ENCODE measurements at places on chromosomes 7 and 10.

DNA sequence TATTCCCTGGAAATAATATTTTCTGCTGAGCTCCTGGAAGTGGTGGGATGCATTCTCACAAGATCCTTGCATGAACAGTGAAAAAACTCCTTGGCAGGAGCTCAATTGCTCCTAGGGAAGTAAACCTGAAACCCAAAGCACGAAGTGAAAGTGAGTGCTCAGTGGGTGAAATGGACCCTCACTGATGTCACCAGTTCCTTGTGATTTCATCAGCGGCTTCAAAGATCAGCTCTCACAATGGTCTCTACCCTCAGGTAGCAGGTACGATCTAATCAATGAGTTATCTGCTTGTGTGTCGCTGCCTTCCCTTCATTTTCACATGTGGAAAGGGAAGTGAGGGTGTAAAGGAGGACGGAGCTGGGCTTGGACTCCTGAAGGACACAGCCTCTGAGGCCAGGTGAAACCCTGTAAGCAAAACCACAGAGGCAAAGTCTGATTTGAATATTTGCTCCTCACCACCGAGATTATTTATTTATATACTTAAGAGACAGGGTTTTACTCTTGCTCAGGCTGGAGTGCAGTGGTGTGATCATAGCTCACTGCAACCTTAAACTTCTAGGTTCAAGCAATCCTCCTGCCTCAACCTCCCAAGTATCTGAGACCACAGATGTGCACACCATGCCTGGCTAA lies 255.4 kb upstream of the LYZL1 start:
- DNase-seq, result no peak

GRCh38 chr10:110723224-110723891 lies 79.2 kb downstream of the RBM20 start:
- no peak for DNase-seq

DNA sequence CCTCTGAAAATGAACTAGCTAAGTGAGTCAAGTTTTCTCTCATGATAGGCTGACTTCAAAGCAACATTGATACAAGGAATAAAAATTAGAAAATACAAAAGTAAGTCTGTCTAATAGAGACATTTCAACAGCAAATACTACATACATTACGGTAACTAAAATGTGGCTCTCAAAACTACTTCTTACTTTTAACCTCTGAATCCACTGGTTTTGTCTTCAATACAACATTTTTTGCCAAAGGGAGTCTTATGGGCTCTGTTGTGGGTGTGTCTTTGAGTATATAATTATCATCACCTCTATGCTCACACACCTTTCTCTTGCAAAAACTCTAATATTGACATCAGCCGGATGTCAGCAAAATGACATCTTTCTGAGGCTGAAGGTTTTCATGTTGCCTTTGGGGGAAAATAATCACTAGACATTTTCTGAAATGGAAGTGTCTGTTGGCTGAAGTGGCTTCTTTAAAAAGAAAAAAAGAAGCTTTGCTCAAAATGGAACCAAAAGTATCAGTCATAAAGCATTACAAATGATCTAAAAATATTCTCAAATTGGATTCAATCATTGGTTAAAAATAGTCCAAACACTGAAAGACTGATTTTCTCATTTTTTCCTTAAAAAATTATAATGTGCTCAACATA lies 41.8 kb upstream of the FAM133B start:
- DNase-seq, result no peak

- no peak for DNase-seq
Observed at GRCh38 chr7:158377800-158378623, 209.6 kb downstream of the PTPRN2 start.

GRCh38 chr7:23472956-23473843 lies 2.9 kb upstream of the IGF2BP3 start:
- DNase-seq, result no peak

DNA sequence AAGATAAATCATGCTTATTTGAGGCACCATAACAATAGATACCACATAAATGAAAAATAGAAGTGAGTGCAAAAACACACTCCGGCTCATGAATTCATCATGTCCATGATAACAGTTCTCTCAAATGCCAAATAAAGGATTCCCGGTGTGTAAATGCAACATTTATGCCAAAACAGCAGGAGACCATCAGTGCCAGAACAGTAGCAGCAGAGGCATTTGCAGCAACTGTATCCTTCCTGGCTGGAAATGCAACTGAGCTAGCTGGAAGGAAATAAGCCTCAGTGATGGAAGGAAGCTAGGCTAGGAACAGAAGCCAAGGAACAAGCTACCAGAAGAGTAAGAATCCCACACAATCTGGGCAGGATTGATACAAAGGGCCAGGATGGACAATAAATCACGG lies 79.9 kb upstream of the THSD7A start:
- DNase-seq, result no peak

DNA sequence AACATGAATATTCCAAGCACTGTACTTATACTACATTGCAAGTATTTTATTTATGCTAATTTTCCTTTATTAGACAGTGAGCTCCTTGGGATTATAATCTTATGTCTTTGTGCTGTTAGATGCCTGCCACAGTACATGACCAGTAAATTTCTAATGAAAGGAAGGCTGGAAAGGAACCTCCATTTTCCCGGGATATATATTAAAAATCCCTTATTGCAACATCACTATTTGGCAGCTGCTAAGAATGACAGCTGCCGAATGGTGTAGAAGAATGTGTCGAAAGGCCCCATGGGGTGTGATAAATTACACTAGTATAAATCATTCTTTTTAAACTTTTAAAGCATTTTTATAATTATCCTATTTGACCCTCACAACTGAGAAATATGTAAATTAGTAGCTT lies 59.1 kb downstream of the TFAM start:
- no peak for DNase-seq

- DNase-seq, result no peak
Observed at GRCh38 chr7:138363721-138364120, 96.3 kb upstream of the TRIM24 start.

- DNase-seq, result no peak
Observed at GRCh38 chr10:28253169-28253785, 49.6 kb downstream of the MPP7 start.

- no peak for DNase-seq
Observed at GRCh38 chr7:33854801-33855350, 50.5 kb upstream of the BMPER start.

- no peak for DNase-seq
Observed at GRCh38 chr7:80791509-80791929, 127.3 kb downstream of the SEMA3C start.

DNA sequence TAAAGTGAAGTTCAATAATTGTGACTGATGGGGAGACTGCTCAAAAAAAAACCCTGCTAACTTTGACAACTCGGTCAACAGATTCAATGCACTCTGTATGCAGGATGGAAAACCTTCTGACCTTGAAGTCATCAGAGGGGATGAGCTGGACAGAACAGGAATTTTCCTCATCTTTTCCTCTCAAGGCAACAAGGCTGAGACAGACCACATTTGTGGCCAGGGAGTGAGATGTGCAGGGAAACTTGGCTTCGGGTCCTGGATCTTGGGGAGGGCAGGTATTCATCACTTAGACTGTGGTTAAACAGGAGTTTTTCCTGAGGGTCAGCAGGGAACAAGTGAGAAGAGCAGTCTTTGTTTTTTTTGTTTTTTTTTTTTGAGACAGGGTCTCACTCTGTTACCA lies 100.6 kb downstream of the BAMBI start:
- DNase-seq, result no peak

DNA sequence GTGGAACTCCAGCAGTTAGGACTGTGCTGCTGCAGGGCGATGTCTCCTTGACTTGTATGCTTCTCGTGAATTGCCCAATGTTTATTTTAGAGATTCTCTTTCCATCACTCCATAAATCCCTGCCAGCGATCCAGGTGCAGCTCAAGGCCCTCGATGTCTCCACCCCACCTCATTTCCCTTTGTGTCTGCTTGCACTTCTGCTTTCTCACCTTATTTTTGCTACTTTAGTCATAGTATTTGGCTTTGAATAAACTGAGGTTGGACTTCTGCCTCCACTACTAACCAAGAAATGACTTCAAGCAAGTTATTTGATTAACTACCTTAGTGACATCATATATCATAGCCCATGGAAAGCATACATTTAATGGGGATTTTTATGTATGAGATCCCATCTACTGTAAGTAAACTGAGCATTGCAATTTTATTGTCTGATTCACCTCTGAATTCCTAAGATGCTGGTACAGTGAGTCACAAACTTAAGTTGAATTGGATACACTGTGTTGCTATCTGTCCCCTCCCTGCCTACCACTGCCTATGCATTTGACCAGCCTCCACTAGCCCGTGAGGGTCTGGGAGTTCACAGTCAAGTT lies 255.8 kb downstream of the ABCA13 start:
- no peak for DNase-seq

DNA sequence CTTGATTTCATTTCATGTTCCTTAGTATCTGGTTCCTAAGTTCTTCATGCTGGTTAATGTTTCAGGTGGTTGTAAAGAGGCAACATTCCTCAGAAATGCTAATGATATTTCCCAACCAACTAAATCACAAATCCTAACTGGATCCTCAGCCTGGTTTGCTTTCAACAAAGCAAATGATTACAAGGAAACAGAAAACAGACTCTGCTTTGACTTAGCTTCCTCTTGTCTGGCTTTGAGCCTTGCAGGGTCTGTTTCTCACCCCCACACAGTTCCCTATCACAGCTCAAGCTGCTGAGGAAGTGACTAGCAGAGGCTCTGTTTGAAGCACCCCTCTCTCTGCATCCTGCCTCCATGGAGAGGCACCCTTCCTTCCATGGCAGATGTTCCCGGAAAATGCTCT lies 130.2 kb upstream of the CTTNBP2 start:
- no peak for DNase-seq

DNA sequence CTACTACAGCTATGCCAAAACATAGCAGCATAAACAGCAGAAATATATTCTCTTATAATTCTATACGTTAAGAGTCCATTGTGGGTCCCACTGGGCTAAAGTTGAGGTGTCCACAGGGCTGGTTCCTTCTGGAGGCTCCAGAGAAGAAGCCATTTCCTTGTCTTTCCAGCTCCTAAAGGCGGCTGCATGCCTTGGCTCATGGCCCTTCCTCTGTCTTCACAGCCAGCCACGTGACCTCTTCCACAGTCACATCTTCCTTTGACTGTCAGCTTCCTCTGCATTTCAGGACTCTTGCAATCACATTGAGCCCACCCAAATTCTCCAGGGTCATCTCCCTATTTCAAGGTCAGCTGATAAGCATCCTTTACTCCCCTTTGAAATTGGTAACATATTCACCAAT lies 17.2 kb downstream of the NACAD start:
- DNase-seq, result no peak

DNA sequence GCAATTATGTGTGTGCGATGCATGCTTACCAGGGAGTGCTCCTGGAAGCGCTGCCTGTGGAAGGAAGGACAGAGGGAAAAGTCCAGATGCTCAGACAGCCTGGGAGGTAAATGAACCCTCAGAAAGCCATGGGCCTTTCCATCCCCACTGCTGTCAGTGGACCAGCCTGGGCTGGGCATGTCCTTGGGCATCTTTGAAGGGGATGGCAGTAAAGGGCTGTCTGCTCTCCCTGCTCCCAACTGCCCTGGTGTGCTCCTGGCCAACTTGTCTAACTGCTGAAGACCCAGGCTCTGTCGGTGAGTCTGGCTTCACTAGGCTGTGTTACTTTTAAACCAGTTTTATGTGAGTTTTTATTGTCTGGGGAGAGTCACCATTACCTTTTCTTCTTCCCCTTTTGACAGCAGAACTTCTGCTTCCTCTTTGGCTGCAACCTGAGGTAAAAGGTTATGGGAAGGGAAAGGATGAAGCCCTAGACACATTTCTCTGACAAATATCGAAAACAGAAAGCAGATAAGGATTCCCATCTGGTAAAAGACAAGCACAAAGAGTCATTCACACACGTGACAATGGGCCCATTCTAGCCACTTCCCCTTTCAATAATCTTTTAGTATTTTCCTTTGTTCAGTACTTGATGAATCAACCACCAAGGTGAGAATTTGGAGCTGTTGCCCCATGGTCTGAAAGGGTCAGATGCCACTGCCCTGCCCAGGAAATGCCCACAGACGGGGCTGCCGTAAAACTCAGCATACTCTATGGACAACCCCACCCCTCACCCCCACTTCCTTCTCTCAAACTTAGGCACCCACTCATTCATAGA lies 27.6 kb upstream of the PIK3AP1 start:
- DNase-seq, result no peak

DNA sequence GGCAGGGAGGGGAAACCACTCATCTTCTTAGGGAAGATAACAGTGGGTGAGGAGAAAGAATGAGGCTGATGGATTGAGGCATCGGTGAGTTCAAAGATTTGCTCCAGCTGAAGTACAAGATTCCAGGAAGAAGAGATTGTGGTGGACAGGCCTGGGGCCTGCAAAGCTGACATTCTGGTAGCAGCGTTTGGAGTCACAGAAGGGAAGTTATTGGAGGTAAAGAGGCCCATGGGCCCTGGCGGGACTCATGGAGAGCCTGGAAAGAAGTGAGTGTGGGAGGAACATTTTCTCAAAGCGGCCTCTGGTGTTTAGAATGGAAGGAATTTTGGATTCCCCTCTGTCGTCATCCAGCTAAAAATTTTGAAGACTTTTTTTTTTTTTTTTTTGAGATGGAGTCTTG lies 160.0 kb upstream of the KLF6 start:
- no peak for DNase-seq

- no peak for DNase-seq
Observed at GRCh38 chr7:51060536-51060935, 256.1 kb downstream of the COBL start.

- DNase-seq, result no peak
Observed at GRCh38 chr7:114405427-114405826, 9.2 kb upstream of the FOXP2 start.

DNA sequence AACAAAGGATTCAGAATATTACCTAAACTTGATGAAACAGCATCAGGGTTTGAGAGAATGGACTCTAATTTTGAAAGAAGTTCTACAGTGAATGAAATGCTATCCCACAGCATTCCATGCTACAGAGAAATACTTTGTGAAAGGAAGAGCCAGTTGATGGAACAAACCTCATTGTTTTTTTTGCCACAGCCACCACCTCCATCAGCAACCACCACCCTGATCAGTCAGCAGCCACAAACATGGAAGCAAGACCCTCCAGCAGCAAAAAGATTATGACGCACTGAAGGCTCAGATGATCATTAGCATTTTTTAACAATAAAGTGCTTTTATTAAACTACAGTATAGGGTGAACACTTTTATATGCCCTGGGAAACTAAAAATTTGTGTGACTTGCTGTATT lies 98.7 kb downstream of the LRRC4 start:
- DNase-seq, result no peak

GRCh38 chr7:29563590-29564495 lies at the start of gene PRR15:
PRR15 (plus strand) TSS chr7:29563835; CDS start chr7:29566330, 2,495 bp downstream.
- DNase-seq, result peak; percentile 45
